ENCODE measurements at places on chromosomes 1 and 21. TPM values are rescaled to one million over a fixed set of nuclear protein-coding genes. Genes with fewer than 3 reads are reported as not detected.

The AZIN2 gene
- 9.6 TPM for total RNA-seq

The CELA3A gene
- not detected for total RNA-seq

The BARHL2 gene
- not detected for total RNA-seq

The IL22RA1 gene
- under 0.01 TPM for total RNA-seq

The GJB3 gene
- 0.98 TPM for total RNA-seq

The AMY1C gene
- not detected for total RNA-seq

The SMYD2 gene
- 38.7 TPM for total RNA-seq

The PTPN22 gene
- 0.33 TPM for total RNA-seq

The TGFB2 gene
- total RNA-seq: 94.8 TPM

The HPDL gene
- 8.3 TPM for total RNA-seq

The CD1E gene
- not detected for total RNA-seq

The TMEM63A gene
- total RNA-seq: 17.7 TPM

The FCRL4 gene
- total RNA-seq: not detected

The TMOD4 gene
- 0.63 TPM for total RNA-seq

The FAM177B gene
- not detected for total RNA-seq

The RPS8 gene
- 1,486 TPM for total RNA-seq

The SHE gene
- total RNA-seq: under 0.01 TPM

The AUNIP gene
- total RNA-seq: 1.1 TPM

The IL12RB2 gene
- 0.33 TPM for total RNA-seq

The RGSL1 gene
- total RNA-seq: not detected

The OR10J5 gene
- total RNA-seq: not detected

The CHIT1 gene
- not detected for total RNA-seq

The CCDC30 gene
- 0.49 TPM for total RNA-seq

The ATF3 gene
- total RNA-seq: 9.0 TPM

The CHI3L2 gene
- total RNA-seq: not detected

The SELENBP1 gene
- total RNA-seq: 18.1 TPM

The TOR1AIP2 gene
- total RNA-seq: 37.5 TPM

The SPATA21 gene
- not detected for total RNA-seq

The CBR3 gene
- 2.0 TPM for total RNA-seq

The ZNF683 gene
- total RNA-seq: not detected

The HES4 gene
- 85.1 TPM for total RNA-seq

The MMP23B gene
- total RNA-seq: 55.1 TPM

The ACAP3 gene
- 49.2 TPM for total RNA-seq

The MLLT11 gene
- 10.9 TPM for total RNA-seq

The PCP4L1 gene
- not detected for total RNA-seq

The HSD11B1 gene
- not detected for total RNA-seq

All from mesangial cell (primary cell).